ENCODE measurements at places on chromosomes 11 and 22.

DNA sequence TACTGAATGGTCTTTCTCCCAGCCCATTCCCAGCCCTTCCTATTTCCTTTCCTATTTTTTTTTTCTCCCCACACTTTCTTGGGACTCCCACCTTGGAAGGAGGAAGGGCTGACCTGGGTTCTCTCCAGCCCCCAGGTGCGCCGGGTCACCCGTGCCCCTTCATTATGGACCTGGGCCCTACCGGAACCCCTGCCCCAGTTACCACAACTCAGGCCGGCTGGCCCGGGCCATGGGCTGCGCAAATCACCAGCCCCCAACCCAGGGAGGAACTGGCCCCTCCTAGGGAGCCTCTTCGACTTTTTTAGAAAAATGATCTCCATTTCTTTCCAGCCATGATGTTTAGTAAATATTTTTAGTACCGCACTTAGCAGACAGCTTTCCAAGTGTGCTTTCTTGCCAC is 62.2 kb downstream of the MORC2 start:
- no peak for DNase-seq

DNA sequence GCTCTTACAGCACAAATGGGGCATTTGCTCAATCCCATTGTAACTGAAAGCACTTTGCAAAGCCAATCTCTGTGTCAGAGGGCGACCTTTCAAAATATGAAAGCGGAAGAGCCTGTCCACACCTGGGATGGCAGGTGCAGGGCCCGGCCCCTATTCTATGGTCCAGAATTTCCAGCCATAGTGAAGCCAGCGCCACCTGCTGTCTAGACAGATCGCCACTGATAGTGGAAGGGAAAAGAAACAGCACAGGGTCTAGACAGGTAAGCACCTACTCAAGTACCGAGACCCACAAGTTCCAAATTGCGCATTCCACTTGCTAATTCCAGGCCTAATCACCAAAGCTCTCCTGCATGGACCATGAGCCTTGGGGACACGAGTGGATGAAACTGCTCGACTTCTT is 141.4 kb downstream of the NTM start:
- no peak for DNase-seq

- DNase-seq: no peak
Measured at GRCh38 chr11:75549370-75549958, 12.6 kb upstream of the SERPINH1 start.

DNA sequence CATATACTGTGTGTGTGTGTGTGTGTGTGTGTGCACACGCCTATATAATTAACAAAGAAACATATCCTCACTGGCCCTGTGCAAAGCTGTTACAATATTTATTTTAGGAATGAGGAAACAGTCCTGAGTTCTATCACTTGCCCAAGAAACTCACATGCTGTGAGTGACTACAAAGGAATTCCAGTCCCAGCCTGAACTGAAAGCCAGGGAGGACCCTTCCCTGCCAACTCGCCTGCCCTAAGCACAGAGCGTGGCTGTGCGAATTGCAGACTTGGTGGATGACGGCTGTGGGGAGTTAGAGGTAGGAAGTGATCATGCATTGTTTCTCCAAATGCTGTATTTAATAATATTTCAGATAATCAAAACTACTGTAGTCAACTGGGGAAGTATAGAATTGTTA is 26.4 kb upstream of the CD5 start:
- DNase-seq: no peak

DNA sequence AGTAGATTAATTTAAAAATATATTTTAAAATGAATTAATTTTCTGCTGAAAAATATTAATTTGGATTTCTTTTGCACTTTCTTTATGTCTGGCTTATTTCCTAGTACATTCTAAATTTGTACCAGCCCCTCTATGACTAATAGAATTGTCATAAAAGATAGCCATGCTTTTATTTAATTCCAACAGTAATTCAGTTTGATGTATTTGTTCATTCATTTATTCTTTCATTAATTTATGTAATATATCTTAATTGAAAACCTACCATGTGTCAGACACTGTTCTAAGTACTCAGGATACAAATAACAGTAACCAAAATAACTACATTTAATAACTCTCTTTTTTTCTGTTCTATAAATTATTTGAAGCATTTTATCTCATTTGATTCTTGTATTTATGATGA is 264.0 kb upstream of the CCDC179 start:
- no peak for DNase-seq

All from T-helper 9 cell (primary cell).